Kidney (tissue), 22 donors: ENCODE measurements at places on chromosomes 1 and 21. TPM values are rescaled to one million over a fixed set of nuclear protein-coding genes. Genes with fewer than 3 reads are reported as not detected.

DNA sequence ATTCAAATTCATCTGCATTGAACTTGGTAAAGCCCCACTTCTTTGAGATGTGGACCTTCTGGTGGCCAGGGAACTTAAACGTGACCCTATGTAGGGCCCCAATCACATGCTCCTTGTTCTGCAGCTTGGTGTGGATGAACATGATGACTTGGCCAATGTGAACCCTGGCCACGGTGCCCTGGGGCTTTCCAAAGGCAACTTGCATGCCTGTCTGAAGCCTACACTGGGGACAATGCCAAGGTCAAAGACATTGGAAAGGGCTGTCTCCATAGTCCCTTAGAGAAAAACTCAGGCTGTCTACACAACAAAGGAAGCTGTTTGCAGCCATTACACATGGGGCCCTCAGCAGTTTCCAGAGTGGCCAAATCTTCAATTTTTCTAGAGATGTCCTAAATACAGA lies 8.9 kb upstream of the VPS13D start:
- DNase-seq, result no peak

- no peak for DNase-seq
These were observed 13.1 kb upstream of the SLC30A1 start for GRCh38 chr1:211591980-211592493.

GRCh38 chr1:177172272-177172671 lies 1.5 kb downstream of the BRINP2 start:
- no peak for DNase-seq

- DNase-seq, result no peak
These were observed 2.9 kb upstream of the CLIC4 start for GRCh38 chr1:24742090-24742938.

DNA sequence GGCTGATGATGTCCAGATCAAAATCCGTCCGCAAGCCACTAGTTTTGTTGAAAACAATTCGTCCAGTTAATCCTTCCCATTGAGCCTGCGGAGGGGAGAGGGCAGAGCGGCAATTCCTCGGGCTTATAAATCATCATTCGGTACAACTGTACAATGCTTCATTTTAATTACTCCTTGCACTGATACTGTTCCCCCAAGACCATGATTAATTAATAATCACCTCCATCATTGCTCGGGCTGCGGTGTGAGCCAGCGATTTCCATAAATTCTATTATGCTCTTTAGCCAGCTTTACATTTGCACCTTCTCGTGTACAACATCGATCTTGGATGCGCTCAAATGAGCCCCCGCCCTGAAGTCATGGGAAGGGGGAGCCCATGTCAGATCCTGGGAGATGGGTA lies 180.7 kb downstream of the GRIK3 start:
- DNase-seq, result no peak

The BCAN gene
- total RNA-seq, result 0.19 TPM

The LAPTM5 gene
- total RNA-seq, result 108 TPM

The SMYD3 gene
- 23.9 TPM for total RNA-seq
